ENCODE measurements at places on chromosomes 12 and 14.

DNA sequence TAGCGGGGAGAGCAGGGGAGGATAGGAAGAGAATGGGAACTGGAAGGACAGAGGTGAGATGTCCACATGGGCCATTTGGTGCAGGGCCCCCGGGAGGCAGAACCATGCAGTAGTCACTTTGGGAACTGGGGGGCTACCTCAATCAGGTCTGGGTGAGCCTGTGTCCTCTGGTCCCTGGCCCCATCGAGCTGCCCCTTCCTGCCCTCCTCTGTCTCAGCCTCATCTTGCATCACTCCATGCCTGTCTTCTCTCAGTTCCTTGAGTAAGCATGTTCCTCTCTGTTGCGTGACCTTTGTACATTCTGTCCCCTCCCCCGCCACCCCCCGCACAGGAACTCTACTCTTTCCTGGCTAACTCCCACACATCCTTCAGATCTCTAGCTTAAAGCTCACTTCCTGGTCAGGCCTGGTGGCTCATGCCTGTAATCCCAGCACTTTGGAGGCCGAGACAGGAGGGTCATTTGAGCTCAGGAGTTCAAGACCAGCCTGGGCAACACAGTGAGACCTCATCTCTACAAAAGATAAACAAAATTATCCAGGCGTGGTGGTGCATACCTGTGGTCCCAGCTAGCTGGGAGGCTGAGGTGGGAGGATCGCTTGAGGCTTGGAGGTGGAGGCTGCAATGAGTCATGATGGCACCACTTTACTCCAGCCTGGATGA, 23.2 kb downstream of the FOS start:
- DNase-seq, result no peak

GRCh38 chr14:32044454-32044853, 32.6 kb upstream of the ARHGAP5 start:
- no peak for DNase-seq

GRCh38 chr12:25546318-25546717, 6.8 kb downstream of the LMNTD1 start:
- no peak for DNase-seq

DNA sequence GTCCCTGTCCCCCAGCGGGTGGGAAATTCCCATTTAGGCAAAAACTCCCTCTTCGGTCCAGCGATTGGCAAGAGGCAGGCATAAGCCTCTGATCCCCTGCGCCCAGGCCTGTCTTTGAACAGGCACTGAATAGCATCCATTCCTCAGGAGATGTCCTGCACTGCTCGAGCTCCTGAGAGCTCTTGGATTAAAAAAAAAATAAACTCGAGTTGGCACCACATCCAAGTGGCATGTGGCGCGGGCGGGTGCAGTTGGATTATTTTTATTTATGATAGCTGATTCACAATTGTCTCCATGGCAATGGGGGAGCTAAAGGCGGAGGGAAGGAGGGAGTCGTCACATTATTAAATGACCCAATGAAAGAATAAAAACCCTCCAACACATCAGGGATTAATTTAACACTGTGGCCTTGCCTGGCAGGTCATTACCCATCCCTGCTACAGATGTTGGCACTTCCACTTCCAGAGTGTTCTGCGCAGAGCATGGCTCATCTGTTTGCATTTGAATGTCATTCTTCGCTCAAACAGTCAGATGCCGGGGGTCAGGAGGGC, 207.2 kb downstream of the AACS start:
- DNase-seq, result no peak

- DNase-seq, result no peak
Measured at GRCh38 chr12:57069523-57069922, 9.1 kb downstream of the NEMP1 start.

- DNase-seq, result no peak
Measured at GRCh38 chr12:109994401-109995175, 1.6 kb downstream of the GIT2 start.

DNA sequence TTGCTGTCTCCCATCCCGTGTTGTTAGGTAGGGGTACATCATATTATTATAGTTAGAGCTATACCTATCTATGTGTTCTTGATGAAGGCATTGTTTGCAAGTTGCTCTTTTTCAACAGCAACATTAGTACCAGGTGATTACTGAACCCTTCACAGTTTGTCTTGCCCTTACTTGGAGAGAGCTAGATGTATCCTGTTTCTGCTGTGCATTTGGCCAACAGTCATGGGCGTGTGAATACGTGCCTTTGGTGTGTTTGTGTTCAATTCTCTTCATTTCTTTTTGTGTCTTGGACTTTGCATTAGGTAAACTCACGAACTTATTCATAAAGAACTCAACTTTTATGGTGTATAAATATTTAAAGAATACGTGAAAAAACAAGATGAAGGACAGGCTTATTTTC, 14.3 kb downstream of the ARF6 start:
- DNase-seq, result no peak

Data from glutamatergic neuron (in vitro differentiated cells).